Stimulated activated CD8-positive, alpha-beta memory T cell treated with anti-CD3 and anti-CD28 coated beads, Interleukin-7, amount 100 ng/mL, for 4 hours (primary cell): ENCODE measurements at places on chromosomes 2 and 18.

DNA sequence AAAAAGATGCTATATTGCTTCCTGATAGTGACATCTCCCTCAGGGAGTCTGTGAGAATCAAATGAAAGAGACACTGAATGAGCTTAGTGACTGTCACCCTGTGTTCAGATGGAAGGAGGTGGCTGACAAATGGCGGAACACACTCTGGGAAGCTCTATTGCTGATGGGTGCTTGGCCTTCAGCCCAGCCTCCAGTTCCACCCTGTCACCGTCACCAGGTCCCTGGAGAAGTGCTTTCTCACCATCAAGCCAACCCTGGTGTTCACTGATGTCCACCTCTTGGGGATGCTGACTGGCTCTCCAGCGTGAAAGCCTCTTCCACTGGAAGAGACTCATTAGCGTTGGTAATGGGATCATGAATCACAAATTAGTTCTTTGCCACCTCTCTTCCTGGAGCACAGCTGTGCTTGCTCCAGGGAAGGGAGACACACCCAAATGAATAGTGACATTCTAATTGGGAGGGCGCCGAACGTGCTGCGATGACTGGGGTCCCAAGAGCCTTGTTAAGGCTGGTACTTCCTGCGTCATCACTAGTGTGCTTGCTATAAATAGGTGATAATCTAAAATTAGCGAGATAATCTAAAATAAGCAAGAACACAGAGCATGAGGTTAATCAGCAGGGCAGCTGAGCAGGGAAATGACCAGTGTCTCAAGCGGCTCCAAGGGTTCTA, 154.0 kb downstream of the CLIP4 start:
- DNase-seq: no peak

GRCh38 chr18:32775628-32776027, 2.8 kb upstream of the KLHL14 start:
- DNase-seq: no peak

DNA sequence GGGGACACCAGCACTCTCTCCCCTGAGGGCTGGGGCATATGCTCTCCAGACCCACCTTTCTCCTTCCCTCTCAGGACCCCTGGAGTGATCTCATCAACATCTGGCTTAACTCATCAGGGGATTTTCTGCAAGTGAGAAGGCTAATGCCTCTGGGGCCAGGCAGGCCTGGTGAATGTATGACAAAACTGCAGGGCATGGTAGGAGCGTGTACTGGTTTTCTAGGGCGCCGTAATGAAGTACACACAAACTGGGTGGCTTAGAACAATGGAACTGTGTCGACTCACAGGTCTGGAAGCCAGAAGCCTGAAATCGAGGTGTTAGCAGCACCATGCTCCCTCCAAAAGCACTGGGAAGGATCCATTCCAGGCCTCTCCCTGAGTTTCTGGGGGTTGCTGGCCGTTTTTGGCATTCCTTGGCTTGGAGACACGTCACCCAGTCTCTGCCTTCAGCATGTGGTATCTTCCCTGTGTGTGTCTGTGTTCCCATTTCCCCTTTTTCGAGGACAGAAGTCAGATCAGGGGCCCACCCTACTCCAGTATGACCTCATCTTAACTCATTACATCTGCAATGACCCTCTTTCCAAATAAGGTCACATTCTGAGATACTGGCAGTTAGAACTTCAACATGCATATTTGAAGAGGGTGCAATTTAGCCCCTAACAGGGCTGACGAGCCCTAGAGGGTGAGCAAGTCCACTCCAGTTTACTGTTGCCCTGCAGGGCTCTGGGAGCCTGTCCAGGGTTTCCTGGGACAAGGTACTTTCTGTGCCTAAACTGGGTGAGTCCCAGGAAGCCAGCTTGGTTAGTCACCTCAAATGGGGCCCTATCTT, 45.5 kb upstream of the CAB39 start:
- DNase-seq: no peak

- DNase-seq: no peak
These were observed 251.3 kb downstream of the PARD3B start for GRCh38 chr2:204796581-204796980.

GRCh38 chr2:54903736-54904554, 146.3 kb downstream of the RTN4 start:
- DNase-seq: peak; percentile 56

GRCh38 chr2:40113997-40114396, 334.9 kb upstream of the THUMPD2 start:
- DNase-seq: no peak

DNA sequence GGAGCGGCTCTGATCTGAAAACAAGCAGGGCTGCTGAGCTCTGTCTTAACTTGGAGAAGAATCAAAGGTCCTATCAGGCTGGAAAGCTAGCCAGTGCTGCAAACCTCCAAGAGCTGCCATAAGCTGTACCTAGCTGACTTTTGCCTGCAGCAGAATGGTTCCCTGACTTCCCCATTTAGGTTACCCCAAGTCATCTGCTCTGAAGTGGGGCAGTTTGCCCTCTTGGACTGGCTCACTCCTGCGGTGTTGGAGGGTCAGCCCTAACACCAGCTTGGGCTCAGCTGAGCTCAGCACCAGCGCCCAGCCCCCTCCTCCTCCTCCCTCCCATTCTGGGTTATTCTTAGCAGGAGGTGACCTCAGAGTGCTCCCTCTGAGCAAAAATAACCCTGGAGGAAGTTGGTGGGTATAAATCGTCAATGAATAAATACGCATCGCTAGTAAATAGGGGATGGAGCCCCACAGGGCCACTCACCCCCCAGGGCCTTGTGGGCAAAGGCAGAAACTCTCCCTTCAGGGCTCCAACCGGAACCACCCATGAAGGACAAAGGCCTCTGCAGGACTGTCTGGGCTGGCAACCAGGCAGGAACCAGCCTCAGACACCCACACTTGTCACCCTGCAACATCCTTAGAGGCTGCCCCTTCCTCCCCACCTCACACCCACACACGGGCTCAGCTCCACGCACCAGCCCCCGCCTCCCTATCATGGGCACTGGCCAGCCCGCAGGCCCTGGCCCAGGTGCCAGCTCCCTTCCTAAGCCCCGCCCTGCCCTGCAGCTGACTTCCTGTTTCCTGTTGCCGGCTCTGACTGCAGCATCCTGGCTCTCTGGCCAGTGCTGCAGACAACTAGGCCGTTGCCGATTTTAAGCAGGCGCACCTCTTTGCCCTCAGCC, 46.9 kb downstream of the DNMT3A start:
- DNase-seq: peak; percentile 64

- no peak for DNase-seq
These were observed 16.7 kb upstream of the DUSP2 start for GRCh38 chr2:96161898-96162297.

- DNase-seq: no peak
These were observed 26.3 kb downstream of the MERTK start for GRCh38 chr2:111924617-111925107.

DNA sequence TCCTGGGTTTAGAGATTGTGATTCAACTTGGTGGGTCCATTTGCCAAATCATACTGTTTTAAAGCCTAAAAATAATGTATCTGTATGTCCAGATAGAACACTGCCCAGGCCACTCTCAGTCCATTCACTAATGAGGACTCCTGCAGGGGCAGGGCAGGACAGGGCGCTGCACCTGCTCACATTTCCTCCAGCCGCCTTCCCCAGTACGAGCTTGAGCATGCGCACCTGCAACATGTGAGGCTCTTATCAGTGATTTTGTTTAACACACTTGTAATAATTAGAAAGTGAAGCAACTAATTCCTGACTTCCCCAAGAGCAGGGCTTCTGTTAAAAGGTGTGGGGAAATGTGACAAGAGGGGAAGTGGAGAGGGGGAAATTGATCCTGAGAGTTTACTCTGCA, 89.7 kb downstream of the AFF3 start:
- DNase-seq: no peak

- peak; percentile 73 for DNase-seq
These were observed 17.5 kb downstream of the METTL8 start for GRCh38 chr2:171416009-171416926.

- no peak for DNase-seq
These were observed 6.5 kb downstream of the DIPK1C start for GRCh38 chr18:74450626-74451025.

DNA sequence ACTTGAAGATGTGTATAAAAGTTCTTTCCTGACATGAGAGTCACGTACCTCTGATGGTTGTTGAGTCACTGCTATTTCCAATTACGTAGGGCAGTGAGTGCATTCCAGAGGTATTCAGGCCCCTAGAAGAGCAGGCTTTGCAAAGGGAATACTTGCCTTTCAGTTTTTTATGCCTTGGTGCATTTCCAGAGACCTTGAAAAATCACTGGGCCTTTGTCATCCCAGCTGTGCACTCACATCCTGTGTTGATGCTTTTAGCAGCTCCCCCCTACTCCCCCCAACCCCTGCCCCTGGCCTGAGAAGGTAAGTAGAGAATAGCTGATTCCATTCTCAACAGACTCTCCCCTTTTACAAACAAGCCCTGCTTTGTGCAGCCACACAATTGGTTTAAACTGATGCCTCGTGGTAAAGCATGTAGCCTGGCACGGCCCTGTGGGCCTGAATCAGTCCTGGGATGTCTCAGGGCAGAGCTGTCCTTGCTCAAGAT, 174.2 kb downstream of the PRPF40A start:
- DNase-seq: no peak

DNA sequence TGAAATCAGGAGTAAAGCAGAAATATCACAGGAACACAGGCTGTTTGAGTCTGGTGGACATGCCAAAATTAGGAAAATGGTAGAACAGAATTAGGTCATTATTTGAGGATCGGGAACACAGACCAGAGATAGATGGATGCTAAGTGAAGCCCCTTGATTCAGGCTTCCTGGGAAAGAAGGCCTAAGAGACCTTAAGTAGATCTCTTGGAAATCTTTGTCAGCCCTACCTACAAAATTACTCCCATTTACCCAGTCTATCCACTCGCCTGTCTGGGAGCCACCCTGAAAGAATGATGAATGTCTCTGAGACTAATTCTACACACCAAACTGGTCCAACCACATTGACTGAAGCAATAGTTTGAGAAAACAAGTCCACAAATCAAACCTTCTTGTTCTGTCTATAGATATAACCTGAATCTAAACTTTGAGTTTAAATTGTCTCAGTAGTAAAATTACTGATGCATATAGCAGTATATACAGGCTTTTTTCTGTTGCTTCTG, 36.6 kb upstream of the TANK start:
- no peak for DNase-seq

GRCh38 chr2:40123326-40123725, 328.6 kb downstream of the SLC8A1 start:
- DNase-seq: no peak

DNA sequence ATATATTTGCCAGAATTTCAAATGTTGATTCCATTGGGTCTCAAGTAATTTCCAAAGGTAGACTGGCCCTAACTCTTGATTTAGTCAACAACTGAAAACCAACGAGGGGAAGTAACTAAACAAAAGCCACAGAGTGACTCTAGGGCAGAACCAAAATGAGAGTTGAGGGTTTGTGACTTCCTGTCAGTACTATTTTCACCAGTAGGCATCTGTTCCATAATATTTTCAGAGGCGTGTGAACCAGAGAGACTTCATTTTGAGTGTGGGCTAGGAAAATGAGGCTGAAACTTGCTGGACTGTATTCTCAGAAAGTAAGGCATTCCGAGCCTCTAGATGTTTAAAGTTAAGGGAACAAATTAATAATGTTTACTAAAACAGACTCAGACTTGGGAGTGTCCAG, 70.6 kb downstream of the GDF7 start:
- no peak for DNase-seq

DNA sequence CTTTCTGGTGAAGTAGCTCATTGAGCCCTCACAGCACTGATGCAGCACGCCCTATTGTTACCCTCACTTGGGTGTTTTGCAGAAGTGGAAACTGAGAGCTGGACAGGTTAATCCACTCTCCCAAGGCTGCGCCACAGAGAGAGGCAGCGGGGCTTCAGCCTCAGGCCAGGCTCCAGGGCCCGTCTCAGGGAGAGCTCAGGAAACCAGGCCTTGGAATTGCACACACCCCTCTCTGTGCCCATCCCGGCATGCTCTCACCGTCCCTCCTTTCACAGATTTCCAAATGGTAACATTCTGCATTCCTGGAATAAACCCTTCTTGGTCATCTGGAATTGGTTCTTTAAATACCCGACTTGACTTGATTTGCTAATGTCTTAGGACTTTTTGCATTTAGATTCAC, 51.5 kb downstream of the TWIST2 start:
- DNase-seq: no peak

DNA sequence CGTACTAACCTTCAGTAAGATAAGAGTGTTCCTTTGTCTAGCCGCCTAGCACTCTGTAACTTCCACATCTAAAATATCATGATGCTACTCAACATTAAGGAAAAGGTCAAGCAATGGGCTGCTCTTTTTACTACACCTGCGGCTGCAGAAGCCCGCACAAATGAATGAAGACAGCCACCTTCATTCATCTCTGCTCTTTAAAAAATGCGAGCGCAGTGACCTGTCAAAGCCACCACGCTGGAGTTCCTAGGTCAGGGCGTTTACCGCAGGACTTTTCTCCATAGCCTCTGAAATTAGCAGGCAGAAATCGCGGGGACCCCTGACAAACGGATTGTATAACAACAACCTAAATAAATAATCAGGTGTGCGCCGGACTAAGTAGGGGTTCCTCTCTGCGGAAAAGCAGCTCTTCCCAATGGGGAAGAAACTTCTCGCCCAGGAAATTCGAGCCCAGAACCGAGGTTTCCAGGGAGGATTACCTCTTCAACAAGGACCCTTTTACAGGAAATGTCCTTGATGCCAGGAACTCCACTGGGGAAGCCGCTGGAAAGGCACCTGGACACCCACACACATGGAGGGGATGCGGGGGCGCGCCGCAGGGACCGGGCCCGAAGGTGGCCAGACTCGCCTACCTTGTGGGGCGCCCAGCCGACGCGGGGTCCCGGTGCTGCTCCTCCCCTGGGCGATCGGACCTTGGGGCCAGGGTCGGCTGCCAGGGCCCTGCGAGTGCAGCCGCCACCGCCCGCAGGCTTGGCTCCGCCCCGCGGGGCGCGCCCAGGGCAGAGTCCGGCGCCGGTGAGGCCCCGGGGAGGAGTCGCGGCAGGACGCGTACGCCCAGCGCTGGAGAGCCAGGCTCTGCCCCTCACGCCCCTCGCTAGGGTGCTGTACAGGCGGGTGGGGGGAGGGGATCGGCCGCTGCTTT, at the start of gene CCDC68:
CCDC68 (minus strand) TSS at position 758 of the 922 bp plus-strand sequence. CDS start 16,670 bp downstream, outside the sequence.
- no peak for DNase-seq

DNA sequence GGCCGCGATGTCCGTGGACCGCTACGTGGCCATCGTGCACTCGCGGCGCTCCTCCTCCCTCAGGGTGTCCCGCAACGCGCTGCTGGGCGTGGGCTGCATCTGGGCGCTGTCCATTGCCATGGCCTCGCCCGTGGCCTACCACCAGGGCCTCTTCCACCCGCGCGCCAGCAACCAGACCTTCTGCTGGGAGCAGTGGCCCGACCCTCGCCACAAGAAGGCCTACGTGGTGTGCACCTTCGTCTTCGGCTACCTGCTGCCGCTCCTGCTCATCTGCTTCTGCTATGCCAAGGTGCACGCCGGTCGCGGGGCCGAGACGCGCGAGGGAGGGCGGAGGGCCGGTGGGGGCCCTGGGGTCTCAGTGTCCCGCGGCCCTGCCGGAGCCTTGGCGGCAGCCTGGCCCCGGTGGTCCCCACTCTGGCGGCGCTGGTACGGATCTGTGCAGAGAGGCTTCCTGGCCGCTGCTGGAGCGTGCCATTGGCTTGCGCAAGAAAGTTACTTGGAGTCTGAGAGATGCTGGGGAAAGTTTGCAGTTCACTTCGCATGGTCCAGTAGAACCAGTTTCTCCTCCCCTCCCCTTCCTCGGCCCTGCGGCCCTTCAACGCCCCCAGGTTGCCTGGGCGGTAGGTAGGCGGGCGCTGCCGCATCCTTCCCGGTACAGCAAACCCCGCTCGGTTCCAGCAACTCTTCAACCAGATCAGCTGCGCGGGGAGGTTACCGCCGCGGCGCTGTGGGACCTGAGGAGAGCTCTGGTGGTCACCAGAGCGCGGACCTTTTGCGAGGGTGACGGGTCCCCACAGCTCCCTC, 1.5 kb downstream of the GALR1 start:
- DNase-seq: no peak

GRCh38 chr2:66854298-66854697, 419.4 kb downstream of the MEIS1 start:
- DNase-seq: no peak
